ENCODE measurements at places on chromosomes 12 and 14.
A peak's percentile ranks its signal among the peaks of the same experiment; 100 is the strongest.

DNA sequence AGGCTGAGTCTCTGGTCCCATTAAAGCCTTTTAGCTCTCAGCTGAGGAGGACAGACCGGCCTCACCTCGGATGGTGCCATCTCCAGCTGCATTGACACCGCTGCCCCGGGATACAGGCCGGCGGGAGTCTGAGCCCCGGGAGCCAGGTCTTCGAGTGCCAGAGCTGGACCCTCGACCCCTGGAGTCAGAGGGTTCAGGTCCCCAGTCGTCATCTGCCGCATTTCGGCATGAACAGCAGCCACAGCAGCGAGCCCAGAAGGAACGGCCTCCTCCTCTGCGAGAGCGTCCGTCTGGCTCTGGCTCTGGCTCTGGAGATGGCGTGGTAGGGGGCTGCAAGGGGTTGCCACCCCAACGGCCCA lies 1.0 kb downstream of the TGM1 start:
- DNase-seq = no peak

DNA sequence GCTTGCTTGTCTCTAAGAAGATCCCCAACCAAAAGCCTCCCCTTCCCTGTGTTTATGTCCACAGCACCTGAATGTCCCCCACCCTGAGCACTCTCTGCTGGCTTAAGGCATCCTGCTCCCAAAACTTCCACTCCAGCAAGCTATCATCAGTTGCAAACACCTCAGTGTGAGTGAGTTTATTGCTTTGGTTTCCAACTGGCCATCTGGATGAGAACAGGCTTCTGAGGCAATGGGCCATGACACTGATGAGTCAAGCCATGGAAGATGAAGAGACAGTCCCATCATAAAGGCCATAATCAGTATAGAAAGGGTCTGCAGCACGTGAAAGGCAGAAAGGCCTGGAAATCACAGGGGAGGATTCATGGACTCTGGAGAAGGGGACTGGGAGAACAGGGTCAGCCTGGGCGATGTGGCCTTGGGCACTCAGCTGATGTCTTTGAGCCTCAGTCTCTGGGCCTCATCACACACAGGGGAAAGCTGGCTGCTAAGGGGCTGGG lies 12.8 kb downstream of the CMKLR1 start:
- DNase-seq = no peak

GRCh38 chr12:53754633-53755264 lies 3.0 kb upstream of the CISTR start:
- no peak for DNase-seq

GRCh38 chr12:3747976-3748619 lies 4.8 kb downstream of the CRACR2A start:
- peak; percentile 3 for DNase-seq

- no peak for DNase-seq
These were observed 358.4 kb upstream of the TBX3 start for GRCh38 chr12:115042341-115042740.

DNA sequence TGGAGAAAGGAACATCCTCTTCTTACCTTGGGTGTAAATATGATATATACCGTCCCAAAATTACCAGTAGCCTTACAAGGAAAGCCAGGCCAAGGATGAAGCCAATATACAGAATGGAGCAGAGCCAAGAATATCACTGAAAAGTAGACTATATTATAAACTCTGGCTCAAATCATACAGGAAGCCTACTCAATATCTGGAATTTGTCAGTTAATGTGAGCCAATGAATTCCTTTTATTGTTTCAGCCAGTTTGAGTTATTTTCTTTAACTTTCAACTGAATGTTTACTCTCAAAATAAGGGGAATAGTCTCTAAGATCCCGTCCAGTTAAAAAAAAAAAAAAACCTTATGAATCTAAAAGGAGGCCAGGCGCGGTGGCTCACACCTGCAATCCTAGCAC lies 9.8 kb upstream of the DENND5B start:
- DNase-seq = no peak

GRCh38 chr14:61756135-61756534 lies 6.1 kb upstream of the SNAPC1 start:
- DNase-seq = no peak

- DNase-seq = no peak
These were observed 397.6 kb downstream of the NUAK1 start for GRCh38 chr12:105740970-105741725.

All from PC-9 (cell line).